ENCODE measurements at places on chromosomes 11 and 22.

- no peak for DNase-seq
These were observed 58.6 kb downstream of the MACROD1 start for GRCh38 chr11:64107303-64107702.

- DNase-seq, result peak; percentile 91
These were observed 3.7 kb downstream of the CATSPER1 start for GRCh38 chr11:66022401-66023185.

DNA sequence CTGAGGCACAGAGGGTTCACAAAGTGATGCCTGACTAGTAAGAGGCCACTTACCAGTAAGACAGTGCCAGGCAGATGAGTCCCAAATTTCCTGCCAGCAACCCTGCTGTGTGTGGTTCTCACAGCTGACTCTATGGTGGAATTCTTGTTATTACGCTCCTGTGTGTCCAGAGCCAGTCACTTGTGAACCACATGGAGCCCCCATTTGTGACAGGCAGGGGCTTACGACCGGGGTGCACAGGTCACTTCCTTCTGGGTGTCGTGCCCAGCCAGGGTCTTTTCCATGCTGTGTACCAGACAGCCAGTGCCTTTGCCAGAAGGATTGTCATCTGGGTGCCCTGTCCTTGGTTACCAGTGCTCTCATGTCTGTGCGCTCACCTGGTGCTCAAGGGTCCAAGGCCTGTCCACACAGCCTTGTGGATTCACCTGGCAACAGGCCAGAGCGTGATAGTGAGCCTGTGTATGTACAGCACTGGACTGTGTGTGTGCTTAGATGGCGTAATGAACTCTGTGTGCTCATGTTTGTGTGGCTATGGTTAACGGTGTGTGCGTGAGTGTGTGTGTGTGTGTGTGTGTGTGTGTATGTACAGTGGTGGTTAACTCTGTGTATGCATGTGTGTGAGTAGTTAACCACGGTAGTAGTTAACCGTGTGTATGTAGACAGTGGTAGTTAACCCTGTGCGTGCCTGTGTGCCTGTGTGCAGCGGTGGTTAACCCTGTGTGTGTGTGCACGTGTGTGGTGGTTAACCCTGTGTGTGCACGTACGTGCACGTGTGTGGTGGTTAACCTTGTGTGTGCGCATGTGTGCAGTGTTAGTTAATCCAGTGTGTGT is 18.6 kb downstream of the GRAMD4 start:
- no peak for DNase-seq

DNA sequence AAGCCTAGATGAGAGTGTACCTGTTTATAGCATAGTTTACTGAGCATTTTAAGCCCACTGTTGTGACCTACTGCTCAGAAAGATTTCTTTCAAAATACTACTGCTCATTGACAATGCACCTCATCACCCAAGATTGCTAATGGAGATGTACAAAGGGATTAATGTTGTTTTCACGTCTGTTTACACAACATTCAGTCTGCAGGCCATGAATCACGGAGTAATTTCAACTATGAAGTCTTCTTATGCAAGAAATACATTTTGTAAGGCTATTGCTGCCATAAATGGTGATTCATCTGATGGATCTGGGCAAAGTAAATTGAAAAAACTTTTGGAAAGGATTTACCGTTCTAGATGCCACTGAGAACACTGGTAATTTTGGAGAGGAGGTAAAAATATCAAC is 112.9 kb downstream of the KIF18A start:
- no peak for DNase-seq

GRCh38 chr11:35245786-35246185 is 106.8 kb downstream of the CD44 start:
- no peak for DNase-seq

- DNase-seq, result no peak
These were observed 20.1 kb upstream of the CD44 start for GRCh38 chr11:35118906-35119305.

DNA sequence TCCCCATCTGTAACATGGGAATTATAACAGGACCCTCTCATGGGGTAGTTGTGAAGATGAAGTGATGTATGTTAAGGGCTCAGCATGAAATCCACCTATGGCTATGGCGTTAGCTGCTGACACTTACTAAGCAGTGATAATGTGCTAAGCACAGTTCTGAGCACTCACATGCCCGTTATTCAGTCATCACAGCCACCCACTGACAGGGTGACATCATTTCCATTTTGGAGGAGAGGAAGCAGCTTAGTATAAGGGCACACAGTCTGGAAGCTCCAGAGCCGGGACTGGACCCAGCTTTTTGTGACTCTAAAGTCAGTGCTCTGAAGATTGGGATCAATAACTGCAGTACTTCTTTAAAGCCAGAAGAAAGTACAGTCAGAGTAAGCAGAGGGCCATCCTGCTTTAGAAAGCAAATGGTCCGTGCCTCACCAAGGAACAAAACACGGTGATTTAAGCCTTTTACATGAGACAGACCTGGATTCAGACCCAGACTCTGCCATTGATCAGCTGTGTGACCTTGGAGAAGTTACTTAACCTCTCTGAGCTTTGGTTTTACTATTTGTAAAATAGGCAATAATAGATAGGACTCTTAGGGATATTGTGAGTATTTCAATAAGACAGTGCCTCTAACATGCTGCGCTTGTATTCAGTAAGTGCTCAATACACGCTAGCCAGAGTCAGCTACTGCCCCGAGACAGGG is 61.5 kb downstream of the SGSM1 start:
- DNase-seq, result no peak

DNA sequence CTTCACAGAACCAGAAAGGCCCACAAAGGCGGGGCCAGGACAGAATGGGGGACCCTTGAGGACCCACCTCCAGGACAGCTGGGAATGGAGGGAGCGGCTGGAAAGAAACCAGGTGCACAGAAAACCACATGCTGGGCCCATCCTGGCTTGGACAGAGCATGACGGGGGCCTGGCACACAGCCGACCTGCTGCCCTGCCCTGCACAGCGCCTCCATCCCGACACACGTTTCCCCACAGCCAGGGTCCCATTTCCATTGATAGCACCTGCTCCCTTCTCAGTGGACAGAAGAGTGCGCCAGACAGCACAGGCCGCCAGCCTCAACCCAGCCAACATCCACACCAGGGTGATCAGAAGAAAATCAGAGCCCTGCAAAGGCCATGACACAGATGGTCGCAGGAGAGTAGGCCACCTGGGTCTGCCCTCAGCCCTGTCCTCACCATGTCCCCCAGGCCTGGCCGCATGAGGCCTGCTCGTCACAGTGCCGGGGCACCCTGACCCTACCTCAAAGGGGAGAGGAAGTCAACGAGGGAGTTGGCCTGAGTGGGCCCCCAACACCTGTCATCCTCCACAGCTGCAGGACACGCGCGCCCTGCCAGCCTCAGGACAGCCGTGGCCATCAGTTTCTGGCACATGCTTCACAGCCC is 28.1 kb downstream of the BRD1 start:
- DNase-seq, result no peak

DNA sequence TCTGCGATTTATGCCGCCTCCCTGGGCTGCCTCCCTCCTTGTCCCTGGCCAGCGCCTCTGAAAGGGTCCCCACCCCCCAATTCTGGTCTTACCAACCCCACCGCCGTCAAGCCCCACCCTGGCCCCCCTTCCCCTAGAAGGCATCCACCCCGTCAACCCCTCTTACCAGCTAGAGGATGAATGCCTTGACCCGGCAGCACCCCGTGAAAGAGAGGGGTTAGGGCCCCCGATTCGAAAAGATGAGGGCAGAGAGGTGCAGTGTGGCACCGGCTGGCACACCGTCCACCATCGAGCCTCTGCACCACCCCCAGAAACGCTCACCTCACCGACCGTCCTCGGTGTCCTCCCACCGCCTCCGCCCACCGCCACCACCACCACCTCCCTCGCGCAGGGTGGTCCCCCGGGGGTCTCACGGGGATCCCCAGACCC is 559 bp downstream of the ELFN2 start:
- no peak for DNase-seq

DNA sequence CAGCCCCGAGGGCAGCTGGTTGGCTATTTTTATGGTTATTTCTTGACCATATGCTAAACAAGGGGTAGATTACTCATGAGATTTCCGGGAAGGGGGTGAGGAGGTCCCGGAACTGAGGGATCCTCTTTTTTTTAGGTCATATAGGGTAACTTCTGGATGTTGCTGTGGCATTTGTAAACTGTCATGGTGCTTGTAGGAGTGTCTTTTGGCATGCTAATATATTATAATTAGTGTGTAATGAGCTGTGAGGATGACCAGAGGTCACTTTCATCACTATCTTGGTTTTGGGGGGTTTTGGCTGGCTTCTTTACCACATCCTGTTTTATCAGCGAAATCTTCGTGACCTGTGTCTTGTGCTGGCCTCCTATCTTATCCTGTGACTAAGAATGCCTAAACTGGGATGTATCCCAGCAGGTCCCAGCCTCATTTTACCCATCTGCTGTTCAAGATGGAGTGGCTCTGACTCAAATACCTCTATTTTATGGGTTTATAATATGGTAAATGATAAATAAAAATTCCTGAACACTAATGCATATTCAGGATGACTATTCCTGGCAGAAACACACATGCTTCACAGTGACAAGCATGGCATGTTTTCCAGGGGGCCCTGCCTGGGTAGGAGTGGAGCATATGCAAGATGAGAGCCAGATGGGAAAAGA is 11.2 kb downstream of the KREMEN1 start:
- no peak for DNase-seq

DNA sequence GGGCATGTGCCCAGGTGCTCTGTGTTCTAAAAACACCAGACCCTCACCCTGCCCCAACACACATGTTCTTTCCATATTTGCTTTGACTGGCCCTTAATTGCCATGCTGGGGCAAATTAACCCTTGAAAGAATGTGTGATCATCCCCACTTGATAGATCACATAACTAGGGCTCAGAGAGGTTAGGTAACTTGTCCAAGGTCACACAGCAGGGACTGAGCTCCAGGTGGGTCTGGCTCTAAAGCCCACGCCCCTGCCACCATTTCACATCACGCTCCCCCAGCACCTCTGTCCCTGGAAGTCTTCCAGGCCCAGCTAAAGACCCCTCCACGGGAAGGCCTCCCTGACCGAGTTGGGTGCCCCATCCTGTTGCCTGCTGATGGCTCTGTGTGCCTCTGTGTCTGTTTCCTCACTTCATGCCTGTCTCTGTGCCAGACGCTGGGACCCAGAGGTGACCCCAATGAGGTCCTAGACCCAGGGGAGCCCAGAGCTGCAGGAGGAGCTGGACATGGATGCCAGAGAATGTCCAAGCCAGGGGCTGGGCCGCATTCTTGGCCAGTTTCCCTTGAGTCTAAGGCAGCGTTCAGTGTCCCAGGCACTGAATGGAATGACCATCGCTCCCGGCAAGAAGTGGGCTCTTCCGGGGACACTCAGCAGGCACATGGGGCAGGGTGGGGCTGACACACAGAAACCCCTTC is 79.7 kb downstream of the MYO7A start:
- DNase-seq, result no peak

- DNase-seq, result no peak
These were observed 146.2 kb downstream of the RBFOX2 start for GRCh38 chr22:35882211-35883030.

GRCh38 chr11:3982431-3982830 is 112.2 kb upstream of the RRM1 start:
- no peak for DNase-seq

GRCh38 chr22:49503896-49504521 is 323.7 kb downstream of the BRD1 start:
- peak; percentile 62 for DNase-seq

DNA sequence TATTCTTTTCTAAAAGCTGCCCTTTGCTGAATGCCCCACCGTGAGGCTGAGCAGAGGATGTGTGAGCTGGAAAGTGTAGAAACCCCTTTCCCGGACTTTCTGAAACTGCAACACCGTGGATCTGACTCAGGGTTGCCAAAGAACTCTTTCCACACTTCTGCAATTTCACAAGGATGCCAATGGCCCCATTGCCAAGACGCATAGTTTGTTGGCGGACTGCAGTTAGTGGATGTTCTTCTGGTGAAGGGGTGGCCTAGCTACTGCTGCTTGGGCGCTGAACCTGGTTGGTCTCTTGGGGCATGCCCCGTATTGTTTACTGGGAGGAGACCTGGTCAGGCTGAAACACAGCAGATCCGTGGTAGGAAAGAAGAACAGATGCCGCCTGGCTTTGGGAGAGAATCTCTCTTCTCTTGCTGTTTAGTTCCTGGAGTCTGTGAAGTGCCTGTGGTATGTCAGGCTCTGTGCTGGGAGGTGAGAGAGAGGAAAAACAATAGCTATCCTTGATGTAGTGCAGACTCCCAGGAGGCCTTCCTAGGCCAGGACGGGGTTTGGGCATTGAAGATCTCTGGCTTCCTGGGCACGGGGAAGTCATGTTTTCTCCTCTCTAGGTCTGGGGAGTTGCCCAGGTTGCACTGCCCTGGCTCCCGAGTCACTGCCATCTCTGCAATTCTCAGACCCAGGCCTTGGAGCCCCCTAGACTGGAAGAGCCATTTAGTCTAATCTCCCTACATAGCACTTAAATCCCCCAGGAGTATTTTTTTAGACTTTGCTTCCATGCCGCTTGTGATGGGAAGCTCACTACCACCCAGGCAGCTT is 26.9 kb downstream of the CD82 start:
- DNase-seq, result no peak

DNA sequence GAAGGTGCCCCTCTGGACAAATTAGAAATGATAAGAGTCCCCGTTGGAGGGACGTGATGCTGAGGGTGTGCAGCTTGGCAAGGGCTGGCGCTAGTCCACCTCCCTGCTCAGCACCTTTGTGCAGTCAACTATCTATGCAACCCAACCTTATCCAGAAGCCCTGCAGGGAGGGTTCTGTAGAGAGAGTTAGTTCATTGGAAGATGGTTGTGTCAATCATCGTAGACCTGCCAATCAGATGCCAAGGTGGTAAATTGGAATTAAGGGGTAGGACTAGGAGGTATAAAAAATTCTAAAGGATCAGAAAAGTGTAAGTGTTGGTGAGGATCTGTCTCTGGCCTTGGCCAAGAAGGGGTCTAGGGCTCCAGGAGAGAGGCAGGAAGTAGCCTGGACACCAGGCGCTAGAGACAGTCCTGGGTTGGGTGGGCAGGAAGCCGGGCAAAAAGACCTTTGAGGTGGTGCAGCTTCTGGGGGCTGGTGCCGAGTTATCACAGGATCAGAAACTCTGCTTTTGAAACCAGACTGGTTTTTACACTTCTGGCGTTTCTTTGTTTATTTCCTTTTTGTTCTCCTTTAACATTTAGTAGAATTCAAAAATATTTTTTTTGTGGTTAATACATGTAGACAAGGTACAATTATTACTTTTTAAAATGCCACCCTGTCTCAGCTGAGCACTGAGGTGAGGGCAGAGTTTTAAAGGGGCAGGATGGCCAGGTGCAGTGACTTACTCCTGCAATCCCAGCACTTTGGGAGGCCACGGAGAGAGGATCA is 1.6 kb downstream of the C1QTNF6 start:
- DNase-seq, result peak; percentile 86

- DNase-seq, result no peak
These were observed 9.1 kb downstream of the CTSF start for GRCh38 chr11:66559142-66559865.

DNA sequence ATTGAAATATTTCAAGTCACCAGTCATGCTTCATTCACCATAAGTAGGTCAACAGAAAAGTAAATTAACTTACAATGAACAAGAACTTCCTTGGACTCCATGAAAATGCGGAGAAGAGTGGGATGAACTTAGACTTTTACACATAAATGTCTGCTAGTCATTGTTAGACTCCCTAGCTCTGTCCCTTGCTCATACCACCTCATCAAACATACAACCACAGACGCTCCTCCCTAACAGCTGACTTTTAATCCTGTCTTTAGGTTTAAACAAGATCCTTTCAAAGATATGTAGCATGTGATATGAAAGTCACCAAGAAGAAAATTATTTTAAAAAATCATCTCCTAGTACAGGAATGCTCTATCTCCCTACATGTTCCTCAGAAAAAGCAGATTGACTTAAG is 248.1 kb downstream of the DLG2 start:
- no peak for DNase-seq
